ENCODE measurements at places on chromosomes 7 and 10. TPM values are rescaled to one million over a fixed set of nuclear protein-coding genes. Genes with fewer than 3 reads are reported as not detected.

Gene SH2B2
- 13.2 TPM for total RNA-seq

DNA sequence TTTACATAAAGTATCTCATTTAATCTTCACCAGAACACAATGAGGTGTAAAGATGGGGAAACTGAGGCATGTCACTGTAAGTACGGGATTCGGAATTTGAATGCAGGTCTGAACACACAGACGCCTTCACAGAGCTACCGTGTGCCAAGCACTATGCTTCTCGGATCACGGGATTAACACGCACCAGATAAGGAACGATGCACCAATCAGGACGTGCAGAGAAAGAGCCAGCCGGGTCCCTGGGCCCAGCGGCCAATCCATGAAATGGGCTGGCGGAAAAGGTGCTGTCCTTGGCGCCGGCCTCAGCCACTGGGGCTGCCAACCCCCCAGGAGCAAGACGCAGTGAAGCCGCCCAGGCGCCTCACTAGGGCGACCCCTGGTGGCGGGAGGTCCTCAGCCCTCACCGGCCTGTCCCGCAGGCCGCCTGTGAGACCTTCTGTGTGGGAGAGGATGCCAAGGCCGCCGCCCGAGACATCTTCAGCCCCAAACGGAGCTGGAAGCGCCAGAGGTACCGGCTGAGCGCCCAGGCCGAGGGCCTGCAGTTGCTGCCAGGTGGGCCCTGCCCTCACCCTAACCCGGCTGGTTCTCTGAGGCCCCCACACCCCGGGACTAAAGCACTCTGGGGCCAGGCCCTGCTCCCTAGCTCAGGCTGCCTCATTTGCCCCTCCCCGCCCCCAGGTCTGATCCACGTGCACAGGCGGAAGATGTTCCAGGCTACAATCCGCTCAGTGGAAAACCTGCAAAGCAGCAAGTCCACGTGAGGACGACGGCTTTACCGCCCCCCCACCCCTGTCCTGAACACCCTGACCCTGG is 15.6 kb downstream of the ATG9B start:
- peak; percentile 82 for DNase-seq

- DNase-seq, result no peak
Measured at GRCh38 chr7:1859266-1860035, 189.4 kb downstream of the ELFN1 start.

DNA sequence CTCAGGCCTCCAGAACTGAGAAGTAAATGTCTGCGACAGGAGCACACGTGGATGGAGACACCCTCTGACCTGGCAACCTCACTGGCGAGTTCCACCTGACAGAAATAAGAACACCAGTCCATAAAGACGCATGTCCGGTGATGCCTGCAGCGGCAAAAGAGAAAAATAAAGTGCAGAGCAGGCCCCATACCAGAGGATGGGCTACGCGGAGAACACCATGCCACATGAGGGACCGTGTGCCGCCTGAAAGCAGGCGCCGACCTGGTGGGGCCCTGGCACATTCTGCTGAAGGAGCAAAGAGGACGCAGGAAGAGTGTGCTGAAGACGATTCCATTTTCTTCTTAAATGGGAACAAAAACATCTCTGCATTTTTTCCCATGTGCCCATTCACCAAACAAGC is 105.0 kb downstream of the VIPR2 start:
- DNase-seq, result no peak

GRCh38 chr7:150788474-150789269 is 11.5 kb downstream of the TMEM176B start:
- DNase-seq, result no peak

Gene VIPR2
- 2.1 TPM for total RNA-seq

Gene CLCN1
- 1.1 TPM for total RNA-seq

- DNase-seq, result no peak
Measured at GRCh38 chr7:137747359-137748031, 99.3 kb downstream of the DGKI start.

Gene CDHR3
- total RNA-seq, result 47.3 TPM

Gene ABCC2
- 46.2 TPM for total RNA-seq

DNA sequence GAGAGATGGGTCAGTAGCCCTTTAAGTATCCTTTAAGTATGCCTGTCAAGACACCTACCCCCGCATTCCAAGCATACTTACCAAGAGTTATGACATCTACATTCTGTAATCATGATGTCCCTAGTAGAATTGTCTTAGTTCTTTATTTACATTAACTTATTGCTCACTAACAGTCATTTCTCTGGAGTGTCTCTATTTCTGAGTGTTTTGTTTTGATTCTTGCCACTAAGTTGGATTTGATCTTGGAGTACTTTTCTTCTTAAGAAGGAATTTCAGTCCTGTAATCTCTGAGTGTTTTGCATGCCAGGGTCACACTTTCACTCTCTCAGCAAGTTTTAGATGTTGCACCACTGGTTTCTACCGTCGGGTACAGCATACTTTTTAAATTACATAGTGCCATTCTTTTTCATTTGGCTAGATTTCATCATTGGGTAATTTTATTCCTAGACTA is 1053.9 kb downstream of the KCNMA1 start:
- no peak for DNase-seq

DNA sequence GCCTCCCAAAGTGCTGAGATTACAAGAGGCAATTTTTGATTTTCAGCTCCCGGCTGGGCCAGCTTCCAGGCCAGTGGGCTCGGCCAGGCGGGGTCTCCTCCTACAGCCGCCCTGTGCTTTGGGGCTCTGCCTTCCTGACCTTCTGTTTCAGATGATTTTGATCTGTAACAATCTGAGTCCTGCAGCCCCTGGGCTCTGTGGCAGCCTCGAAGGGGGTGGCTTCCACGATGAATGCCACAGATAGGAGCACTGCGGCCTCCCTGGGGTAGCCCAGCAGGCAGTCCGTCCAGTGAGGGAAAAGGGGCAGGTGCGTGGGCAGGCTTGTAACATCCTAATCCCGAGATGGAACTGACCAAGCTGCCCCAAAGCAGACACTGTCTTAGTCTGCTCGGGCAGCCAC is 177.5 kb downstream of the DNAJB6 start:
- DNase-seq, result peak; percentile 39

Gene RNF148
- total RNA-seq, result 1.1 TPM

- no peak for DNase-seq
Measured at GRCh38 chr10:122435212-122435827, 19.1 kb upstream of the ARMS2 start.

Gene GIGYF1
- total RNA-seq, result 92.8 TPM

DNA sequence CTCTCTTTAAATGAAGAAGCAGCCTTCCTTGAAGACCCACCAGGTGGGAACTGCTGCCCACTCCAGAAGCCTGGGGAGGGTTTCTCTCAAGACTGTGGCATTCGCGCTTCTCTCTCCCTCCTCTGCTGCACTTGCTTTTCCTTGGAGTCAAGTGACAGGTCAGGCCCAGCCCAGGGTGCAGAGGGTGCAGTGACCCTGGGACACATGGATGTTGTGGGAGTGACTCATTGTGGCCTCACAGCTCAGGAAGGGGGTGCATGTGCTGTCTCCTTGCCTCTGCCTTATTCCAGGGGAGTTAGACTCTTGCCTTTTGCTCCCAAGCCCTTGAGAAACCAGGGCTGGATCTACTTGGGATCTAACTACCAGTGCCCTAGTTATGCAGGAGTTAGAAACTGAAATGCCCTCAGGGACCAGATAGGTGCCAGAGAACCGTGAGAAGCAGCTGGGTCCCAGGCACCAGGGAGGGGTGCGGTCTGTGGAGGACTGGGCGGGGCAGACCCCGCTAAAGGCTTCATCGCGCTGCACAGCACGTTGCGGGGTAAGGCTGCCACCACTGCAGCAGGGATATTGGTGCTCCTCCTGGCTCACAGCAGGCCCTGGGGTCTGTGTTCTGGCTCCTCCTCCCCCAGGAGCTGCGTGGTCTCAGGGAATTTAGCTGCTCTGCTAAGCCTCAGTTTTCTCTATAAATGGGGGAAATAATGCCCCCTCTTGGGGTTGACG is 11.4 kb downstream of the FAM241B start:
- no peak for DNase-seq

Gene KNDC1
- not detected for total RNA-seq

DNA sequence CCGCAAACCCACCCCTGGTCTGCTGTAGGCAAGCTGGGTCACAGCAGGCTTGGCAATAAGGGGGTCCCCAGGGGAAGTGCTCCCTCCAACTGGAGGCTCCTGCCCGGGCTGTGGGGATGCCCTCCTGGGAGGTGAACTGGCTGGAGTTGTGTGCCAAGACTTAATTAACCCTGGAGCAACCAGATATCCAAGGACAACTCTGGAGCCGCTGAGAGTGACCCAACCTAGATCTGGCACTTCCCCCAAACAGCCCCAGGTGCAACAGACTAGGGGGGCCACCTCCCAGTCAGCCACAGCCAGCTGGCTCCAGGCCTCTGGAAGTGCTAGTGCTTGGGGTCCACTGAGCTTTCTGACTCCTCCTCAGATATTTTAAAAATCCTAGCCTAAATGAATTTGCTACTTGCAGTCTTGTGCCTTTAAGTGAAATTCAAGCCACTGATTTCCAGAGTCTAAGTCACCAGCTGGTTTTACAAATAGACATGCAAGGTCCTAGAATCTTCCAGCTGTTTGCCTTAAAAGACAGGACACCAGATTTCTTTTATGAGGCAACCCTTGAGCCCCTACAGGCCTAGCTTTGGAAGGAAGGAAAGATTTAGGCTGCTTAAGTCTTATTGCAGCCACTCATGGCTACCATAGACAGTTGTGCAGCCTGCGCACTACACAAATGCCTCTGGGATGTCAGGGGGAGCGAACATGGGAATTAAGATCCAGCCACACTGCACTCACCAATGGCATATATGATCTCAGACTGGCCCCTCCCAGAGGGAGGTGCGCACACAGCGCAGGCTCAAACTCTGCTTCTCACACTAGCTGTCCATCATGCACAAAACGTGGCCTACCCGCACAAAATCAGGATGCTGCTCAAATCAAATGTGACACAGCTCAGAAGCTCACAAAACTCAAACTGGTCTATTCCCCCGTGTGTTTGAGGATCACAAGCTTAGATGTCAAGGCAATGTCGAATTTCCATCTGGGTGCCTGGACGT is 42.6 kb upstream of the MYL10 start:
- no peak for DNase-seq

Gene MORN4
- 1.4 TPM for total RNA-seq

DNA sequence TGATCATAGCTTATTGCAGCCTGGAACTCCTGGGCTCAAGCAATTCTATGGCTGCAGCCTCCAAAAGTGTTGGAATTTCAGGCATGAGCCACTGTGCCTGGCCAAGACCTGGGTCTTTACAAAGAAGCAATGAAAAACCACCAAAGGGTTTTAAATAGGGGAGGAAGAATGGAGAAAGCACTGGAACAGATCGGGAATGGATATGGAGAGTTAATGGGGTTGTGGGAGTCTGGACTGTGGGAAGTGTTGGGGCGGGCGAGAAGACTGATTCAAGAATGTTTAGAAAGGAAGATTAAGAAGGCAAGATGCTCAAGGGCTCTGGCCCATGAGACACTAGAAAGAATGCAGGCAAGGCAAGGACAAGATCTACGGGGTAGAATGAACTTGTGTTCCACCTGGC is 98.5 kb downstream of the CARD11 start:
- no peak for DNase-seq

- DNase-seq, result no peak
Measured at GRCh38 chr7:116557066-116557585, 32.3 kb downstream of the CAV1 start.

DNA sequence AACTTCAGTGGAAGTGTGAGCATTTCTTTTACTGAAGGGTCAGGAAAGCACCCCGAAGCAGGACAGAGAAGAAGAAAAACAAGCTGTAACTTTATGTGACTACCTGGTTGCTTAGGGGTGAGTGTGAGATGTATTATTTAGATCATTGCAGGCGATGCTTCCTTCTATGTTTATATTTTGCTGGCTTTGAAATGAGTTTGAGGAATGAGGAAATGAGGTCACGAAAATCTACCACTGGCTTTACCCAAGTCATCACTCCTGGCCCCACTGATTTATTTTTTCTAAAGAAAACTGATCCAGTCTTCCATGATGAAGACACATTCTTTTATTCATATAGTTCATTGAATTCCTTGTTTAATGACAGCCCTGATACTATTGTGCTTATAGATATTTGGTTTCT is 716.6 kb upstream of the FZD8 start:
- DNase-seq, result no peak

Gene MKX
- total RNA-seq, result not detected

Gene VSIR
- total RNA-seq, result 169 TPM

- DNase-seq, result no peak
Measured at GRCh38 chr10:29117781-29118180, 171.1 kb upstream of the LYZL1 start.

Gene TMEM176A
- total RNA-seq, result 88.3 TPM

DNA sequence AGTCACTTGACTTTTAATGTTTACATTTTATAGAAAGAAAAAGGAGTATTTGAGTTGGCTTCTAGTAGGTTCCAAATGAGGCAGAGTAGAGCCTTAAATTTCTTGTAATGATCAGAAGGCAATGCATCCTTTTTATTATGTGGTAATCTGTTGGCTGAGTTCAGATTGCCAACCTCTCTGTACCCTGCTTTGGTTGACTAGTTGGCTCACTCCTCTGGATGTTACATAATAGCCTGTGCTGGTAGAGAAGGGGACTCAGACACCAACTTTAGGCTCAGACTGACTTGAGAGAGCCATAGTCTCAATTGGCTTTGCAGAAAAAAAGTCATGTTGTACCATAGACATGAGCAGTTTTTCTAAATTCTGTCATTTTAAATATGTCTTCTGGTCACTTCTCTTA is 46.8 kb upstream of the GLCCI1 start:
- no peak for DNase-seq

Gene FZD1
- total RNA-seq, result 1.7 TPM

DNA sequence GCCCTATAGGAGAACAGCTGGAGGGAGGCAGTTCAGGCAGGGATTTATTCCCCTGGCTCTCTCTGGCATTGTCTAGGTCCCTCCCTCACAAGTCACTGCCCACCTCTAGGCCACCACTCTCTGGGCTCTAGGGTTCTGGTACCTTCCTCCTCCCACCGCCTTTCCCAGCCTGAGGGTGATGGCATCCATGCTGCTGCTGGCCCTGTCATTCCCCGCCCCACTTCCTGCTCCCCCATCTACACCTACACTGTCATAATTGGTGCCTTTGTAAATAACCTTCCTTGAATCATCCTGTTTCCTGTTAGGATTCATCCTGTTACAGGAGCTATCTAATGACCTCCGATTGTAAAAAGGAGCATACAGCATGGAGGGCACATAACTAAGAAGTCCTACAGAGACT is 303.3 kb upstream of the COBL start:
- DNase-seq, result no peak

- DNase-seq, result no peak
Measured at GRCh38 chr10:112701211-112701877, 248.7 kb upstream of the TCF7L2 start.

GRCh38 chr10:88433565-88434186 is 149.4 kb downstream of the RNLS start:
- no peak for DNase-seq

Gene PDK4
- 293 TPM for total RNA-seq
